ENCODE measurements at places on chromosomes 16 and 17.

DNA sequence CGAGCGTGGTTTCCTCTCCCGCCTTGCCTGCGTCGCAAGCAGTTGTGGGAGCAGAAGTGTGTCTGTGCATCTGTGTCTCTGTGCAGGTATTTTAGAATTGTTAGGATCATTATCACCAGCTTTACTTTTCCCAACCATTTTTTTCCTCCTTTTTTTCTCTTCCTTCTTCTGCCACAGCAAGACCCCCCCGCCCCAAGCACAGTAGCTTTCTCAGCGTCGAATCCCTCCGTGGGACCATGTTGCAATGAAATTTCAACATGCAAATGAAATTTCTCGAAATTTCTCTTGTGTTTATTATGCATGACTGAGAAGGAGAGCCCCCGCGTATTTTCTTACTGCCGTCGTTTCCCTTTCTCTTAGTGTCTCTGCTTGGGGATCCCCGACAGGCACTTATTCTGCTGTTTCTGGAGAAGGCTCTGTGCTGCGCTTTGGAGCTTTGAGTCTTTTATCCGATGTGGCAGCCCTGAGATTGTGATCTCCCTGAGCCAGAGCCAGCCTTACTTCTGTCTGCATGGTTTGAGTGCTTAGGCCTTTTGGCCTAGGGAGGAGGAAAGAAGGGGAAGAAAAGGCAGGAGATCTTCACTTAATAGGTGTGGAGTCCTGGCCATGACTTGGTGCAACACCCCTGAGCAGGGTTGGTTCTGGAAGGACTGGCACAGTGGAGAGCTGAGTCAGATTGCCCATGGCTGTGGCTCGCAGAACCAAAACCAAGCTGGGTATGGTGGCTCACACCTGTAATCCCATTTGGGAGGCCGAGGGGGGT lies 5.0 kb downstream of the ARMC7 start:
- no peak for DNase-seq

DNA sequence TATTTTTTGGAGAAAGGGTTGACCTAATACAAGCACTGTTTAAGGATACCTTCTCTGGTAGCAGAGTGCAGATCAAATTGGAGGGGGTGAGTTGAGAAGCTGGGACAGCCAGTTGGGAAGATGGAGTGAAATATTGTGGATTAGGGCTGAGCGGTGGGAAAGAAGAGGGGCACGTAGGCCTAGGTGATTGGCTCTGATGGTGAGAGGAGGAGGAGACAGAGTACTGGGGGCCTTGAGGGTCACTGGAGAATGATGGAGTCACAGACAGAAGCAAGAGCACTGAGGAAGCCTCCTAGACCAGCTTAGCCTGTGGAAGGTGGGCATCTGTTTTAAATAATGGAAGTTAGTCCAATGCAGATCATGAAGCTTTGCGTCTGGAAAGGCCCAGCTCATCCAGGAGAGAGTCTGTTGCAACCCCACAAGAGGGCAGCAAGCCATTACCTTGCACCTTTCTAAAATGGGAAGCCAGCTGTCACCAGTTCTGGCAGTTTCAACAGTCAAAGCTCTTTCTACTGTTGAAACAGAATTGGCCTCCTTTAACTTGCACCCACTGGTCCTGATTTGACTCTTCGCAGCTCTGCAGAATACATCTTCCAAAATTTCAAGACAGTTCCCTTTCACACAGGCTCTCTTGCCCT lies 11.8 kb downstream of the SLC9A5 start:
- DNase-seq, result no peak

DNA sequence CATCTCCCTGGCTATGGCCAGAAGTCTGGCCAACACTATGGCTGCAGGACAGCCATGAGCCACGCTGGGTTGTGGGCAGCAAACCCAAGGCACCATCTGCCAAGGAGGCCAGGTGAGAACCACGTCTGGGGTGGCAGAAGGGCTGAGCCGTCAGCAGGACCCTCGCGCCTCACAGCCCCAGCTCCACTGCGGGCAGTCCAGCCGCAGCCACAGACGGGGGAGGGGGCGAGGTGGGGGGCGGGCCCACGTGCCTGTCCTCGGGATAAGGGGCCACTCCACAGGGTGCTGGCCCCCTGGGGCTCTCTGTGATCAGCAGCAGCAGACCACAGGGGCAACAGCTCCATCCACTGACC lies 6.5 kb upstream of the BAIAP2 start:
- DNase-seq, result no peak

GRCh38 chr17:27569884-27570577 lies 61.0 kb upstream of the LGALS9 start:
- DNase-seq, result no peak

DNA sequence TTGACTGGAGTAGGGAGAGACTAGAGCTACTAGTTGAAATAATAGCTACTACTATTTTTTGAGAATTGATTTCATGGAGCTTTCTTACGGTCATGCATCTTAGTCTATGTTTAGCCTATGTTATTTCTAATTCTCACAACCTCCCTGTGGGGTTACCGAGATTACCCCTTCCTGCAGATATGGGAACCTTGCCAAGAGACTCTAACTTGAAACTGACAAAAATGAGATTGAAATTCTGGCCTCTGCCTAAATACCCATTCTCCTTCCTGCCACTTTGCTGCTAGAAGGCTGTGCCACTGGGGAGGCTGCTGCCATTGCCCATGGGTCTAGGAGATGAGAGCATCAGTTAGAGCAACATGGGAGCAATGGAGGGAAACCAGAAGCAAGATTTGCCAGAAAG lies 410.3 kb downstream of the CDH13 start:
- DNase-seq, result no peak

GRCh38 chr17:53092072-53092471 lies 730.7 kb upstream of the KIF2B start:
- DNase-seq, result no peak

DNA sequence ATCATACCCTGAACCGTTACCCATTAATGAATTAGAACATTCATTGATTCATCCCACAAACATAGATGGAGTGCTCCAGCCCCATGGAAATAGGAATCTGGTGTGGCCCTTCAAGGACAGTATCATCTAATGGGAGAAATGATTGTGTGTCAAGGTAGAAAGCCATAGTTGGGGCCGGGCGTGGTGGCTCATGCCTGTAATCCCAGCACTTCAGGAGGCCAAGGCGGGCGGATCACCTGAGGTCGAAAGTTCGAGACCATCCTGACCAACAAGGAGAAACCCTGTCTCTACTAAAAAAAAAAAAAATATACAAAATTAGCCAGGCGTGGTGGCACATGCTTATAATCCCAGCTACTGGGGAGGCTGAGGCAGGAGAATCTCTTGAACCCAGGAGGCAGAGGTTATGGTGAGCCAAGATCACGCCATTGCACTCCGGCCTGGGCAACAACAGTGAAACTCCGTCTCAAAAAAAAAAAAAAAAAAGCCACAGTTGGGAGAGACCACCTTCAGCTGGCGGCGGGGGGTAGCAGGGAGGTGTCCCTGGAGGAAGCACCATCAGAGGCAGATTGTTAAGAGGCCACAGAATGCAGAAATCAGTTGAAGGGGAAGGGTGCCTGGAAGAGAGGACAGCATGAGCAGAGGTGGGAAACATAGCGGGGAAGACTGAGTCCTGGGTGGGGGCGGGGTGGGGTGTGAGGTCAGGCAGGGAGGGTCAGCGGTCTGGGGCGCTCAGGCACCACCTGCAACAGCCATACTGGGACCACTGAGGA lies 60.0 kb downstream of the USP22 start:
- DNase-seq, result no peak

- DNase-seq, result no peak
Measured at GRCh38 chr17:77439189-77440018, 298.6 kb downstream of the SEC14L1 start.

DNA sequence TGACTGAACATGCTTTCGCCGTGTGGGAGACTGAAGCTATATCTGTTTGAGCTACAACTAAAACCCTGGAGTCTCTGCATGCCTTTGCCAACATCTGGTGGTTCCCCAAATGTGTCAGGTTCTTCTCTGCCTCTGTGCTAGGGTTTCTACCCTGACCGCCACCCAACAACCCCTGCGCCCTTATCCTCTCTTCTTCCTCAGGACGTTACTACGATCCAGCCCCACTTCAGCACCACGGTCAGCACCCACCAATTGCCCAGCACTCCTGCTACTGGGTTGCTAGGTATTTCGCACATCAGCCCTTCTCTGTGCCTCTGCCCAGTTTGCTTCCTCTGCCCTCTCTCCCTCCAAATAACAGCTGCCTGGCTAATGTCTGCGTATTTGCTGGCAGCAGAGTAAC lies 106.3 kb upstream of the HSBP1 start:
- DNase-seq, result no peak

DNA sequence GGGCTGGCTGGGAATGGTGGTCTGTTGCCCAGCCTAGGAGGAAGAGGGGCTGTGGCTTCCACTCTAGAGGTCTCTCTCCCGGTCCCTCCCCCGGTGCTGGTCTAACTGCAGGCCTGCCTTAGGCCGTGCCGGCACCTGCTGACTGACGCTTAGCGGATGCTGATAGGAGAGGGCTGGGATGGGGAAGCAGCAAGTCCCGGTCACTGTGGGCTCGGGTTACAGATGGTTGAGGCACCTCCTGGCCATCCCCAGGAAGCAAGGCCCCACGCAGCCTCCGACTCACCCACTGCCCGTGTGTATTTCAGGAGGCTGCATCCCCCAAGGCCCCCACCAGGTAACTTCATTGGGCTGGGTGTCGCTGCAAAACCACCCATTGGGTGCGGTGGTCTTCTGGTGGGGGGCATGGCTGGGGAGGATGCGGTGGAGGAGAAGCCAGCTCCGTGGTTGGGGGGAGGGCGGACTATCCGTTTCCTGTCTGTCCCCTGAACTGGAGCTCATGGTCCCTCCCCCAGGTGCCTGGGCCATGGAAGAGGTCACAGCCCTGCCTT lies 278.9 kb downstream of the SEC14L1 start:
- DNase-seq, result no peak

DNA sequence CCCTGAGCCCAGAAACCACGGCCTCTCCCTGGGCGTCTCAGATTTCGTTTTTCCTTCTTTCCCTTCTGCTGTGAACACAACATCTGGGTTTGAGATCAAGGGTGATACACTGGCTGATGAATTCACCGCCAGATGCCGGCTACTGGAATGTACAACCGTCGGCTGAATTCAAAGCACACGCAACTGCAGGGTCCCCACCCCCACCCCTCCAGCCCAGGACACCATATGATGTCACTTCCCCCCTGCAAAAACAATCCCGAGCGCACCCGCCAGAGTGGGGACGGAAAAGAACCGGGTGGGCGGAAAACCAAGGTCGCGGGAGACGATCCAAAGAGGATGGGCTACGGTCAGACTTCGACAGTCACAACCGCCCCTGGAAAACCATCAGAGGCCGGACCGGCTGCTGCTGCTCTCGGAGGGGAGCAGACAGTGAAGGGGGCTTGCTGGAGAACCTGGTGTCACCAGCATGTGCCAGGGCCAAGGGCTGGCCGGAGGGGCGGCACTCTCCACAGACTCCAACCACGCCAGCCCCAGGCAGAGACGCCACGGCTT lies 23.3 kb downstream of the CEP295NL start:
- DNase-seq, result no peak

- no peak for DNase-seq
Measured at GRCh38 chr16:78882751-78883150, 717.8 kb downstream of the MAF start.

- no peak for DNase-seq
Measured at GRCh38 chr17:50828508-50829170, 6.7 kb upstream of the WFIKKN2 start.

DNA sequence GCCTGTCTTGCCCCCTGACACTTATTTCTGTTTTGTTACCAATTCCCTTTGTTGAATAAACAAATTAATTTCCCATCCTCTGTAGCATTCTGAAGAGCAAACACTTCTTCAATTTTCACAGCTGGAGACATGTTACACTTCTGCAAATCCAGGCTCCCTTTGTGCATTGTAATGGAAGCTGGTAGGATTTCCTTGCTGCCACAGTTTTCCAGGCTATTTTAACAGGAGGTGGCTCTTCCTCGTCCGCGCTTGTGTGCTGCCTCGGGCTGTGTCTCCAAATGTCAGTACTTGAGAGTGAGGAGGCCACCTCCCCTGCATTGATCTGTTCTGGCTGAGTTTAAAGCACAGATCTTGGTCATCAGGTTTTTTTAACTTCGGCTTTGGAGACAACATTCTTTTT lies 40.0 kb downstream of the SOST start:
- no peak for DNase-seq

GRCh38 chr16:70573451-70574121 lies 50.0 kb downstream of the SF3B3 start:
- DNase-seq, result no peak

DNA sequence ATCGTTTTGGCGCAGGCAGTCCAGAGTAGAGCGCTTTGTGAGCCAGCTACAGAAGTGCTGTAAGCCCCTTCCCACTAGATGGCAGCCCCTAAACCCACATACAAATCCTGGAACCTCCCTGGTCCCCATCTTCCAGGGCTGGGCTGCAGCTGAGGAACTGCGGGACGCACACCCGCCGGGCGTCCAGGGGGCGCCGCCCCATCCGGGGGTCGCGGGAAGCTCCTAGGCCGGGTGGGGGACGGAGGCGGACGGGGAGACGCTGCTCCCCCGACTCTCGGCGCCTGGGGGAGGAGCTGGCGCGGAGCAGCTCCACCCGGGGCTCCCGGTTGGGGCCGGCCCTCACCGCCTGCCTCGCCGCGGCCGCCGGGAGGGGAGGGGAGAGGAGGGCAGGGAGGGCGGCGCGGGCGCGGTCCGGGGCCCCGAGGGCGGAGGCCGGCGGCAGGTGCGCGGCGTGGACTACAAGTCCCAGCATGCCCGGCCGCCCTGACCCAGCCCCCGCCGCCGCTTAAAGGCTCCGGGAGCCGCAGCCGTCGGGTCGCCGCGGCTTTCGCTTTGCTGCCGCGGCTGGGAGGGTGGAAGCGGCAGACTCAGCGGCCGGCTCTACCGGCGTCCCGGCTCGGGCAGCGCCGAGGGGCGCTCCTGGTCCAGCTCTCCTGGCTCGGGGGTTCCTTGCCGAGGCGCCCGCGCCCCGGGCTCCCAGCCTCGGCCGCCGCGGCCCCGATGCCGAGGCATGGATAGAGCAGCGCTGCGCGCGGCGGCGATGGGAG lies at the start of gene KSR1:
TSS of gene KSR1 (plus strand) at position 535 of the 767 bp plus-strand sequence. CDS start at position 731, 196 bp downstream.
- DNase-seq, result peak; percentile 76

DNA sequence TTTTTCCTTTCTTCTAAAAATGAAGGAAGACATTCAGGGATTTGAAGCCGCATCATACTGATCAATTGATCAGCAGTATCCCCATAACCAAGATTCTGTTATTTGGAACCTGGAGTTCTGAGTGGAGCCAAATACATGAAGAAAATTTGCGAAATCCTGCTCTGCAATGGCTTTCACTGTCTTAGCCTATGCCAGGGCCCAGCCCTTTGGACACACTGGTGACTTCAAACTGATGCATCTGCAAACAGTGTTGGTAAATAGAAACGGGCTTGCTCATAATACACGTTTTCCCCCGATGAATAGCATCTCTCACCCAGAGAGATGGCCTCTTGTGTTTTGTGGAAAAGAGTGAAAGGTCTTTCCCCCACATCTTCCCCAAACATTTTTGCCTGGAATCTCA lies 87.6 kb upstream of the TOX3 start:
- DNase-seq, result no peak
